ENCODE measurements at places on chromosomes 2 and 18.

DNA sequence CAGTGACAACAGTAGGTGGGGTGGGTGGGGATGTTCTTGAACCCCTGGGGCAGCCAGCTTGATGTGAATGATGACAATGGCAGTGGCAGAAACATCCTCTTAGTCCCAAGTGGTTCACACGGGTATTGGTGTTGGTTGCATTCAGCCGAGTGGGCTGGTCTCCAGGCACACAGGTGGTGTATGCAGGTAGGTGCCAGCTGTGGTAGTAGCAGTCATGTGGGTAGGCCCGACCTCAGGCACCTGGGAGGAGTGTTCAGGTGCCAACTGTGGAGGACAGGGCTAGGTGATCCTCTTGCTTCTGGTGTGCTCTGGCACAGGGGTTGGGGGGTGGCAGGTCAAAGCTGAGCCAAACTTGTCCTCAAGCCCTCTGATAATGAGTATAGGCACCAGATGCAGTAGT is 327.6 kb upstream of the CYP26B1 start:
- no peak for DNase-seq

GRCh38 chr2:2188941-2189340 is 142.1 kb downstream of the MYT1L start:
- no peak for DNase-seq

GRCh38 chr2:172048508-172049503 is 36.5 kb upstream of the DLX1 start:
- no peak for DNase-seq

GRCh38 chr2:30218814-30219213 is 12.5 kb upstream of the LBH start:
- DNase-seq, result no peak

- no peak for DNase-seq
Observed at GRCh38 chr18:73688851-73689711, 458.6 kb downstream of the FBXO15 start.

DNA sequence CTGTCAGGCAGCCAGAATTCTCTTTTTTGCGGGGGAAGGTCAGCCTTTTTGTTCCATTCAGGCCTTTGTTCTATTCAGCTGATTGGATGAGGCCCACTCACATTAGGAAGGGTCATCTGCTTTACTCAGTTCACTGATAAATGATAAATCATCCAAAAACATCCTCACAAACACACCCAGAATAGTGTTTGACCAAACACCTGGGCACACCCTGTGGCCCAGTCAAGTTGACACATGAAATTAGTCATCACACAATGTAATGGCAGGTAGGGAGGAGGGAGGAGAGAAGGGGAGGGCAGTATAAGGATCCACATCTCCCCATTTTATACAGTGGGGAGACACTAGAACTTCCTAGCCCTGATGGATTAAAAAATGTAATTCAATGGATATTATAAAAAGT is 8.3 kb upstream of the RMC1 start:
- DNase-seq, result no peak

DNA sequence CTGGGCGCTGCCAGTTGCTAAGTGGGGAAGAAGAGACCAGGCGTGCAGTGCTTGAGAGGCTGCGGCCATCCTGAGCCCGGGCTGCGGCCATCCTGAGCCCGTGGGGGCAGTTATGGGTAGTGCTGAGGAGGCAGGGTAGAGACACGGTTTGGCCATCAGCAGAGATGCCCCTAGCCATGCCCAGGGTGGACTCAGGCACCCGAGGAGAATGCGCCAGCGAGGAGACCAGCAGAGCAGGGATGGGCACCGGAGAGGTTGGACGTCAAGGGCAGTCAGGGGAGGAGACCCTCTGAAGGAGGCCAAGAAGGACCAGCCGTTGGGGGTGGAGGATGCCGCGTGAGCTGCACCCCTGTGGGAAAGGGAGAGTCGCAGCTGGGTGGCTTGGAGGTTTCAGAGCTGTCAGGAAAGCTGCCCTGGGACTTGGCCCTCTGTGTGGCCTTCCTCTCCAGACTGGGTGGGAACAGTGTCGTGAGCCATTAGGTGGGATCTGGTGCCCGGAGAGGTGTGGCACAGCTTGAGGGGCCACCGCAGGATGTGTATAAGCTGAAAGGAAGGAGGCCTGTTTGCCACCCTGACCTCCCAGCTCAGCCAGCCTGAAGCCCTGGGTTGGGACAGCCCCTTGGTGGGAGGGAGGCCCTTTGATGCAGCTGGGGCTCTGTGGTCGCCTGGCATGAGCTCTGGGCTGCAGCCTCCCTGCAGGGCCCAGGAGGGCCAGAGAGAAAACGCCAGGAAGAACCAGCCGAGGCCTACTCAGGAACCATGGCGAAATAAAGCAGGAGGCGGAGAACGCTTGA is 56.0 kb downstream of the SH3BP4 start:
- DNase-seq, result no peak

- DNase-seq, result no peak
Observed at GRCh38 chr2:236284208-236284607, 20.0 kb upstream of the ASB18 start.

DNA sequence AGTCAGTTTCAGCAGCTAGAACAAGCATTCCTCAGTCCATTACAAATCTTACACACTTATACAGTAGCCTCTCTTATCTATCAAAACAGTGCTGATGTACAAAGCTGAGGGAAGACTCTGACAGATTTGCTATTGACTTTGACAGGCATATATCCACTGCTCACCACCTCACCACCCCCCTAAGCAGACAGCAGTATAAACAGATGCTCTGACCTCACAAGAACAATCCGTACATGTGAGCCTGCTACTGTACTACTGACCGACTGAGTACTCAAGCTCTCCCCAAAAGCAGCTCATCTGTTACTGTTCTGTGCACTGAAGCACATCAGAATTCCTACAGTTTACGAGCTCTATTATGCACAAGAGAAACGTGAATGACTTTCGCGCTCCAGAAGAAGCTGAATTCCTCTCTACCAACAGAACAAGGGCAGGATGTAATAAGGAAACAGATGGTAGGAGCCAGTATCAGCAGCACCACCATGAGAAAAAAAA is 95.6 kb upstream of the PDE1A start:
- DNase-seq, result no peak

Data from activated CD4-positive, CD25-positive, alpha-beta regulatory T cell treated with anti-CD3 and anti-CD28 coated beads, Interleukin-2, amount 50 U/mL, for 72 hours (primary cell).